ENCODE measurements at places on chromosomes 1 and 21. TPM values are rescaled to one million over a fixed set of nuclear protein-coding genes. Genes with fewer than 3 reads are reported as not detected.

DNA sequence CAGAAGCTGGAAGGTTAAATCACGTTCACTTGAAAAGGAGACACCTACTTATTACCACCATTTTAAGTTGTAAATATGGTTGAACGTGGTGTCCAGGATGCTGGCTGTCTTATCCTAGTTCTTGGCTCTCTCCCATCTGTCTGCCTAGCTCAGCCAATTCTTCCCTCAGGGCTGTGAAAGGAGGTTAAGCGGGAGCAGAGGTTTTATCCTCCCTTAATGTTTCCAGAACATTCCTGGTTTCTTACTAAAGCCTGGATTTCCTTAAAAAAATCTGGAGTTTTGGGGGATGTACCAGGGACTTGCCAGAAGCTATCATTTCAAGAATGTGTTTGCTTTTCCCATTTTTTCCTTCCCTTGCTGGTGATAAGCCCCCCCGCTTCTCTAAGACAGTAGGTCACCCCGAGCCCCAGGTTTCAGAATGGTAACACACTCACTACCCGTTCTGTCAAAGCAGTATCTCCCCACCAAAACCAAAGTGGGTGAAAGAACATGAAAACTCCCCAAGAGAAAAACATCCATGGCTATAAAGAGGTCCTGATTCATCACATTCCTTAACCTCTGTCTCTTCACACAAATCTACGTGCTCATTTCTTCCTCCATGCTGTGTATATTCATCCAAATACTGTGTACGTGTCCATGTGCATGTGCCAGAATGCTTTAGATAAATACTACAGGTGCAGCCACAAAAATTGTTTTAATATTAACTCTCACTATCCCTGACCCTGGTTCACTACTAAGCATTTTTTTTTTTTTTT is 114.7 kb downstream of the MAP3K21 start:
- DNase-seq, result no peak

DNA sequence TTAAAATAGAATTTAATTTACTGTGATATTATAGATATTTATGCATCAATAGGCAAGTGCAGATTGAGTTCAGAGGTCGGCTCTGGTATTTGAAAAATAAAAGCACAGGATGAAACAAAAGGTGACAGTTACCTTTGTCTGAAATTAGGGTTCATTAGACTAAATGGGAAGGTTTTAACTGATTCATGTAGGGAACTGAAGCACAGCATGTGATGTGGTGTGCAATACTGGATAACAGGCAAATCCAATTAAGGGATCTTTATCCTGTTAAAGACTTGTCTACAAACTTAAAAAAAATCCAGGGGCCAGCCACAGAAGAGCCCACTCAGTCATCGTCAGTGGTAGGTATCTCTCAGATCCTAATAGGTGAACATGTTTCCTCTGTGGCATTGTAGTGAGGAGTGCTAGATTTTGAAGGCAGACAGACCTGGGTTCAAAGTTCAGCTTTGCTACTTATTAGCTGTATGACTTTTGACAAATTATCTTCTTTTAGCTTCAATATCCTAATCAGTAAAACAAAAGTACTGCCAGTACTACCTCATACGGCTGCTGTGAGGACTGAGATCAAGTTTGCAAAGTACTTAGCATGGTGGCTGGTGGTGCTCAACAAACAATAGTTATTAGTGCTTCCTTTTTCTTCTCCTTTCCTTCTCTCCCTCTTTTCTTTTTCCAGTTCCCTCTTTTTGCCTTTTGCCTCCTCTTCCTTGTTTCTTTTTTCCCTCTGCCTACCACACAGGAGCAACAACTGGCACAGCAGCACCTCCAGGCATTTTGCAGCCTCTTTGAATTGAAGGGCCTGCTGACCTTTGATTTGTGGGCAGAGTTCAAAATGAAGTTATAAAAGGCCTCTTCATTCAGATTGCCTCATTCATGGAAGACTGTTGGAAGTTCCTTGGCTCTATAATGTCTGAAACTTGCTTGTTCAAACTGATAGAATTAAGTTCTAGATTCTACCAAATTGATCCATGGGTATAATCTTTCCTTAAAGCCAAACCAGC is 44.9 kb upstream of the FOXD3 start:
- DNase-seq, result no peak

DNA sequence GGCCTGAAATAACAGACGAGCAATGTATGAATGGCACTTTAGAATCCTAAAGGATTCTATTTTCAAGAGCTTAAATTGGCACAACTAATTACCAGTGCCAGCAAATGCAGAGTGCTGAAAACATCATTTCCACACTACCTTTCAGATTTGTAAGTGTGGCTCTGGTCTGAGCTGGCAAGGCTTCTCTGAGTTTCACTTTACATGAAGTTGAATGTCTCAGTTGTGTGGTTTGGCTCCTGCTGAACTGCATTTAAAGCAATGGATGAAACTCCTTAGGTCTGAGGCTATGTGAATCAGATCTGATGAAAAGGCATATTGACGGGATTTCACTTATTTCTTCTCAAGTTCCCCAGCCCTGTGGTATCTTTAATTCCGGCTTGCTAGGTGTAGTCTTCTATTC is 114.8 kb upstream of the PTGFR start:
- DNase-seq, result no peak

GRCh38 chr1:222124602-222125001 is 382.7 kb upstream of the DUSP10 start:
- no peak for DNase-seq

- DNase-seq, result no peak
Measured at GRCh38 chr1:237012788-237013383, 8.6 kb upstream of the MT1HL1 start.

GRCh38 chr1:71269179-71269578 is 188.3 kb upstream of the ZRANB2 start:
- no peak for DNase-seq

DNA sequence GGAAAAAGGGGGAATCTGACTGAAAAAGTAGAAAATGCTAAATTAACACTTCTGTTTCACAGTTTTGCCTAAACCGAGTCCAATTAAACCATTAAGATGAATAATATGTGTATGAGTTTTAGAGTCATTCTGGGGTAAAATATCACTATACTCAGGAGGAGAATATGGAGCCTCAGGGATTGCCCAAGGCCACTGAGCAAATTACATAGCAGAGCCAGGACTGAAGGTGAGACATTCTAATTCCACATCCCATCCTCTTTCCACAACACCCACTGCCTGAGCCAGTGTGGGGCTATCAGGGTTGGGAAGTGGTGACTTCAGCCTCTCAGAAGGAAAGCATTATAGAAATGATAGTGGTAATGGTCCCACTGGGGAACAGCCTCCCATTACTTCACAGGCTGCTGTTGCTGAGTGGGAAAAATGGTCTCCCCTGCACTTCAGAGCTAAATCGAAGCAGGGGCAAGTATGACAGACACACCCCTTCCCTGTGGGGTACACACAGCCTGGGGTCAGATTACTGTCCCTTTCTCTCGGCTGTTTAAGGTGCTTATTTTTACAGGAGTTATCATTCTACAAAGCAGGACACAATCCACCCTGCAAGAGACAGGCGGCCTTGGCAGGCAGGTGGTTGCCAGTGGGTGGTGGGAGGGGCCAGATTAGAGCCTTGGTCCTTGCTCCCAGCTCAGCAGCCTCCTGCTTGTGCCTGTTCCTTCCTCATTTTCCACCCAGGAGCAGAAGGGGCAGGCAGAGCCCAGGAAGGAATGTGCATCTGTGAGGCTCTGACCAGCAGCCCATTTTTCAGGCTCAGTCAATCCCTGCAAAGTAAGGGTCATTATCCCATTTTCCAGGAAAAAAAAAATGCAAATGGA is 9.5 kb upstream of the BCAR3 start:
- DNase-seq, result no peak

- no peak for DNase-seq
Measured at GRCh38 chr1:24908591-24909259, 21.4 kb downstream of the RUNX3 start.

DNA sequence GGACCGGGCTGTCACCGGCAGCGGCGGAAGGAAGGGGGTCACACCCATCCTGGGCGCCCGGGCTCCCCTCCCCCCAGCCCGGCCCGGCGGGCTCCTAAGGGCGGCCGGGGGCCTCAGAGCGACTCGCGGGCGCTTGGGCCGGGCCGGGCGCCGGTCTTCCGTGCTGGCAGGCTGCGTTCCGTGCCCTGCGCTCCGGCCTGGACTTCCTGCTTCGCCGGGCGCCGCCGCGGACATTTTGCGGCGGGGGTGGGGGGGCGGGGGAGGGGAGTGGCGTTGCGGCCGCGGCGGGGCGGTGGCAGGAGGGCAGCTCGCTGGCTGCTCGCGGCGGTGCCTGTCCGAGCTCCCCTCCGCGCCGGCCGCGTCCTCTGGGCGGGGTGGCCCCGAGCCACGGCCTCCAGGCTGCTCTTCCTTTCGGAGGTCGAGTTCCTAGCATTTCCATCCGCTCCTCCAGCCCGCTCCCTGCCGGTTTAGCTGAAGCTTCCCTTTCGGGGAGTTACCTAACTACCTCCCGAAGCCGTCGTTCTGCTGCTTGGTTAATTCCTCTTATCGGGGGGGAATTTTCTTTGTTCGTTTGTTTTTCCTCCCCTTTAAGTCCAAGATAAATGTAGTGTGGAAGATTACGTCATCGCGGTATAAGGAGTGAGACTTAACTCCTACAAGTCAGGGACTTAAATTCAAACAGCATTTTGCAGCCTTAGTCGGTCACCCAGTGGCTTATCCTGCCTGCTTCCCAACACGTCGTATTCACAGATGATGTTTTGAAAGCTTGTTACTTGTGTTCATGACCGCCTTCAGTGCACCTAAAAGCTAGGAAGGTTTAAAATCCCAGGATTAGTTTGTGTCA is 730 bp downstream of the CDC42 start:
- no peak for DNase-seq

GRCh38 chr1:3654549-3655281 is 2.4 kb downstream of the TP73 start:
- no peak for DNase-seq

DNA sequence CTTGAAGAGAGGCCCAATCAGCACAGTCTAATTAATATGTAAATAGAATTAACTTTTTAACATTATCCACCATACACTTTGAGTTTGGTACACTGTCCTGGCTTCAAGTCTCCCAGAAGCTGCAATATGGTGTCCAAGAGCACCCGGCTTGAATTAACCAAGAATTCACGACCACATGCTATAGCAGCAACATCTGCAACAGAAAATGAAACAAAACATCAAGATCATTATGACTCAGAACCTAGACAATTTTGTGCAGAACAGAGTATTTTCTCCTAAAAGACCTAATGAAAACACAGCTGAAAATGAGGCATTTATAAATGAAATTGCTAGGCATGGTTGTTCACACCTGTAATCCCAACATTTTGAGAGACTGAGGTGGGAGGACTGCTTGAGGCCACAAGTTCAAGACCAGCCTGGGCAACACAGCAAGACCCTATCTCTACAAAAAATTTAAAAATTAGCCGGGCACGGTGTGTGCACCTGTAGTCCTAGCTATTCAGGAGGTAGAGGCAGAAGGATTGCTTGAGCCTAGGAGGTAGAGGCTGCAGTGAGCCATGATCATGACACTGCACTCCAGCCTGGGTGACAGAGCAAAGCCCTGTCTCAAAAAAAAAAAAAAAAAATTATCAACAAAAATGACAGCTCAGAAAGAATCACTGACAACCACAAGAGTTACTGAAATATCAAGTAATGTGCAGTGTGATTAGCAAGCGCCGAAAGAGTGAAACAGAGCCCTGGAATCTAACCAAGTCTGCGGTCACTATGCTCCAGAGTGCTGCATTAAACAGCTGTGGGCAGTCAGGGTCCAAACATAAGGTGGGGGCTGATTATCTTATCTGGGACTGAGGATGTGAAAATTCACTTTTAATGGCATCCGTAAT is 45.3 kb downstream of the HSF2BP start:
- DNase-seq, result no peak

DNA sequence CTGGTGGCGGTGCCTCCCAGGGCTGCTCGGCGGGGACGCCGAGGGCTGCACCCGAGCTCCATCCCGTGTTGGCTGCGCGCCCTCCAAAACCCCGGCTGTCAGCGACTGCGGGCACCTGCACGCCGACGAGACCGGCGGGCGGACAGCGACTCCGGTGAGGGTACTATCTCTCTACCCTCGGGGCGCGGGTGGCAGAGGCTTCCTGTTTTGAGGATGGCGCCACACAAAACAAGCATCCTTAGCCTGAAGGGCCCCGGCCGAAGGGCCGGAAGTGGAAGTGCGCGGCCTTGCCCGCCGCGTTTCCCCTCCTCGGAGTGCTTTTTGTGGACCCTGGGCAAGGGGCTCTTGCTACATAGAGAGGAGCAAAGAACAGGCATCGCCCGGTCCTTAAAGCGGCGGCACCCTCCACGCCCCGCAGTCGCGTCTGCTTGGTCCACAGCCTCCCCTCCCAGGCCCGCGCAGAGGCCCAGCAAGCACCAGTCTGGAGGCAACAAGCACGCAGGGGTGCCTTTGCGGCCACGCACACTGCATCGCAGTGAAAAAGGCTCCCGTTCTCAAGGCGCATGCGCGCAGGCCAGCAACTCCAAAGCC is 561 bp upstream of the COQ8A start:
- peak; percentile 31 for DNase-seq

- DNase-seq, result no peak
Measured at GRCh38 chr1:163650624-163651023, 328.9 kb downstream of the NUF2 start.

GRCh38 chr1:183956559-183957188 is 80.9 kb downstream of the COLGALT2 start:
- DNase-seq, result no peak

Gene KANK4
- total RNA-seq, result 2.7 TPM

Gene ADORA1
- 1.4 TPM for total RNA-seq

Gene CHIT1
- 2.6 TPM for total RNA-seq

Data from omental fat pad (tissue), 4 donors.